ENCODE measurements at places on chromosomes 7 and 10.

DNA sequence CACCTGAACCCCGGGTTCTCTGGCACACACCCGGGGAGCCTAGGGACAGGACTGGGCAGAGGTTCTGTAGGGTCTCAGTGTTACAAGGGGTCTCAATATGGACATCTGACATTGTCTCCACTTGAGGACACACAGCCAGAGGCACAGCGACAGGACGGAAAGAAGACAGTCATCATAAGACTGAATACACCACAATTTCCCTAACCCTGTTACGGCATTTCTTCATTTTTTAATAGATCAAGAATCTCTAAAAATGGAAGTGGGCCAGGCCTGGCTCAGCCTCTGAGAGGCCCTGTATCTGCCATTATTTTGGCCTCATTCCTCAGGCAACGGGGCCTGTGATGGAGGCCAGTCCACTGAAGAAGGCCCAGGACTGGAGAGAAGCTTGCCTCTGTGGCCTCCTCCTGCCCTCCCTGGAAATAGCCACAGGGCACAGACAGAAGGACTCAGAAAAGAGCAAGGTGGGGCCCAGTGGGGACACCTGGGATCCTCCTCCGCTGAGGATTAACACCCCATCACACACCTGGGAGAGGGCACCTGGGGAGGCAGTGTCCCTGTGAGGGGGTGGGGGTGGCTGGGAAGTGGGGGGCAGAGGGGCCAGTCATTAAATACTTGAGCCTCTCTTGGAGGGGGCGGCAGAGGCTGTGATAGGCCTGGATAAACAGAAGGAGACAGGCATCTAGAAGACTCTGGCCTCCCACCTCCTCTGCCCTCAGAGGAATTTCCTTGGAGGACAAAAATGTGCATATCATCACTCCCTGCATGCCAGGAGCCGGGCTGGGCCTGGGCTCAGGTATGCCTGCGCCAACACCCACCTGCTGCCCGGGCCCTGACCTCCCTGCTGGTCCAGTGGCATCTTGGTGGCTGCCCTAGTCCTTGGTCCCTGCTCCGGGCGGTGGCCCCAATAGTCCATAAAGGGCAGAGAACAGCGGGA is 8.0 kb downstream of the SPOCK2 start:
- no peak for DNase-seq

DNA sequence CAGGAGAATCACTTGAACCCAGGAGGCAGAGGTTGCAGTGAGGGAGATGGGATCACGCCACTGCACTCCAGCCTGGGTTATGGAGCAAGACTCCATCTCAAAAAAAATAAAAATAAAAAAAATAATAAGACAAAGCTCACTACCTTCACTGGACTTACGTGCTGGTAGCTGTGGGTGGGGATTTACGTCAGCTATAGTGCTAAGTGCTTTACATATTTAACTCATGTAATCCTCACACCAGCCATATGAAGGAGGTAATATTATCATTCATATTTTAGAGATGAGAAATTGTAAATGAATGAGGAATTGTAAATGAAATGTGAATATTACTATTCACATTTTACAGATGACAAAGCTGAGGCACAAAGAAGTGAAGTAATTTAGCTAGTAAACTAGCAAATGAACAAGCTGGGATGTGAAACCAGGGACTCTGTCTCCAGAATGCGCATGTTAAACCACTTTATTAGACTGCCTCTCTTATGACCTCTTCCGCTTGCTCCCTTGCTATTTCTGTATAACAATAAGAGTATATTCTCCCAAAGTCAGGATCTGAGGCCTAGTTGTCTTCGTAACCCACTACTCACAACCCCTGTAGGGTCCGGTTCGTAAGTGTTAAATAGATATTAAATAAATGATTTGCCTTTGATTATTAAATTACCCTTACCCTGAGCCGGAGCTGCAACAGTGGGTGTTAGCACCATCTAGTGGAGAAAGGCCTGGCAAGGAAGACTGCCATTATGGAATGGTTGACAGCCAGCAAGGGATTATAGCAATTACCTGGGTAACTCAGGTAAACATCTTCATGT is 70.2 kb downstream of the HTR7 start:
- peak; percentile 14 for DNase-seq

DNA sequence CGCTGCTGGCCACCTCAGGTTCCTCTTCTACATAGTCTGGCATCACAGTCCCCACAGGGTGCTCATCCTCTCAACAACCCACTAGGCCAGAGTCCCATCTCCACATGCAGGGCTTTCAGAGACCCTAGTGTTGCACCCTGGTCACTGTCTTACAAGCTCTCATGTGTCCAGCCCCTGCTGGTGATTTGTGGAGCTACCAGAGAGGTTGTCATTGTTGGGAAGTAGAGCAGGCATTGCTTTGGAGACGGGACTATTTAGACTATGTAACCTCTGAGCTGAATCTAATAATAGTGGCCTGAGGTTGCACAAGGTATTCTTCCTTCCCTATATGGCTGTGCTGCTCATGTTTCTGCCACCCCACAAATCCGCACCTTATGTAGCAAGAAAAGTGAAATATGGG is 135.3 kb upstream of the VWC2 start:
- no peak for DNase-seq

DNA sequence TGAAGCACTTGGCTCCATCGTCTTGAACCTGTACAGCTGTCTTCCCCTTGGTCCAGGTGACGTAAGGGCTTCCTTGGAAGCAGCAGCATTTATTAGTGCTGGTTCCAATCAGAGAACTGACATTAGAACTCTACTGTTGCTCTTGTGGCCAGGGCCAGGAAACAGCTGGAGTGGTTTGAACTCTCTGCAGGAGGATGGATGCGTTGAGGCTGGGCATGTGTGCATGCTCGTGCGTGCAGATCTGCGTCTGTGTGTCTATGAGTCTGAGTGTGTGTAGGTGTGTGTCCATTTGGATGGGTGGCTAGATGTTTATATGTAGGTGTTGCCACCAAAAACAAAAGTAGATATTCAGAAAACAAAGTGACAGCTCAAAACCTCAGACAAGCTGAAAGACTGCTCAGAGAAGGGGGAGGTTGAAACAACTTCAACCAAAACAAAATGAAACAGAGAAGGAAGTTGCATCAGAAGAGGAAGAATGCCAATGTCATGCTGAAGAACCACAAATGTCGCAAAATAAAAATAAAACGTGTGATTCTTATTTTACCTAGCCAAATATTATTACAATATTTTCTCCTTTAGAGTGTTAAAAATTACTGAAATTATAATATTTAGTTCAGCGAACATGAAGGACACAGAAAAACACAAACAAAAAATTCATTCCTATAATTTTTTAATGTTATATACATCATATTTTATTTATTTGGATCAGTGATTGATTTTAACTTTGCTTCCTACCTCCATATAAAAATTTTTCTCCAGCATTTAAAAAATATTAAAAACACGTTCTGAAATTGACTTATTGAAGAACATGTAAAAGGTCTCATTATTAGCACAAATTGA is 96.1 kb upstream of the MKLN1 start:
- peak; percentile 58 for DNase-seq

DNA sequence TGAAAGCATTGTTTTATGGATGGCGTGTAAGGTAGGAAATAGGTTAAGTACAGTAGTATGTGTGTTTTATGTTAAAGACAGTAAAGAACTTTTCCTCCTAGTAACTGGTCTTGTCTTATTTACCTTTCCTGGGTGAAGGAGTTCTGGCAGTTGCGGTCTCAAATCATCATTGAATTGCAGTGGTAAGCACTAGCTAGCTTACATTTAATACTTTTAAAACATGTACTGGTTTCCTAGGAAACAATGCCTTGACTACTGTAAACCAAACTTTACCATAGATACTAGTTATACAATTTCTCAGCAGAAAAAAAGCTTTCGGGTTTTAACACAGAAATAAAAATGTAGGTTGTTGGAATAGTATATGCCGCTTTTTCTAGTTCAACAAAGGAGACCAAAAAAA is 37.7 kb downstream of the PRKG1 start:
- DNase-seq, result no peak

DNA sequence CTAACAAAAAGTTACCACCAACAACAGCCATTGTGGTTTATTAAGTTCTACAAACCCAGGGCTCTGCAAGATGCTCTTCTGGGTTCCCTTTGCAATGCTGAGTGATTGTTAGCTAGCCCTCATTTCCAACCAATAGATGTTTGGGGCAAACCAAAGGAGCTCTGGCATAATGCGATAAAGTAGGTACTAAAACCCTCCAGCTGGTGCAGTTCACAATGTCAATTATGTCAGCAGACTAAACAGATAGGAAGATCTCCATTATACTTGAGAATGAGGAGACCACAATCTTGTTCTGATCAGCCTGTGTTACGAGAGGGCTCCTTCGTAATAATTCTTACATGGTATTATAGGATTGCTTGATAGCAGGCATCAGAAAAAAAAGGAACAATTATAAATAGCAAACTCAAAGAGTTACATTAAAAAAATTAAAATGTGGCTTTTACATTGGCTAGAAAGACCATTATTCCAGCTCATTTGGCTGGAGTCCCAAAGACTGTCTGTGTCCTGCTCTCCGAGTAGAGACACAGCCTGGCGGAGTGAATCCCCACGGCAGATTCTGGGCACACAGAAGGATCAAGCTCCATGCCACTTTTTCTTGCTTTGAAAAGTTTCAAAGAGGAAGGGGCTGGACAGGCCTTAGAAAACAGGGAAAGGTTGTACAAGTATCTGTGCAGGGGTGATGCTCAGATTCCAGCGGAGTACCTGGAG is 93.8 kb downstream of the ZRANB1 start:
- no peak for DNase-seq

DNA sequence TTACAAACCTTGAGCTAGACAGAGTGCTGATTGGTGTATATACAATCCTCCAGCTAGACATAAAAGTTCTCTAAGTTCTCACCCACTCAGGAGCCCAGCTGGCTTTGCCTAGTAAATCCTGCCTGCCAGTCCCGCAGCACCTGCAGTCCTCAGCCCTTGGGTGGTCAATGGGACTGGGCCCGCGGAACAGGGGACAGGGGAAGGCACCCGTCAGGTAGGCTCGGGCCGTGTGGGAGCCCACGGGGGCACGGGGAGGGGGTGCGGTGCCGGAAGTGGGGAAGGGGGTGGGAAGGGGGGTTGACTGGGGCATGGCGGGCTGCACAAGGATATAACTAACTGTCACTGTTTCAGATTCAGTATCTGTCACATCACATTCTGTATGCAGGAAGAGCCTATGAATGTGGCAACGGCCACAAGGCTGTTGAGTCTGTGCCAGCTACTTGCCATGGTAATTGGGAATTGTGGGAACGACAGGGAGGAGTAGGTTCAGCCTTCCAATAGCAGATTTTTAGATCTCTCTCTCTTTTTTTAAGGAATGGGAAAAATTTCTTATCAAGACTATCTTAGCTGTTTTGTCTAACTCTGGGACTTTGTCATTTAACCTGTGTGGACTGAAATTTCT is 205.1 kb upstream of the PLPP4 start:
- DNase-seq, result no peak

- no peak for DNase-seq
Measured at GRCh38 chr7:36040679-36041078, 112.4 kb upstream of the EEPD1 start.

DNA sequence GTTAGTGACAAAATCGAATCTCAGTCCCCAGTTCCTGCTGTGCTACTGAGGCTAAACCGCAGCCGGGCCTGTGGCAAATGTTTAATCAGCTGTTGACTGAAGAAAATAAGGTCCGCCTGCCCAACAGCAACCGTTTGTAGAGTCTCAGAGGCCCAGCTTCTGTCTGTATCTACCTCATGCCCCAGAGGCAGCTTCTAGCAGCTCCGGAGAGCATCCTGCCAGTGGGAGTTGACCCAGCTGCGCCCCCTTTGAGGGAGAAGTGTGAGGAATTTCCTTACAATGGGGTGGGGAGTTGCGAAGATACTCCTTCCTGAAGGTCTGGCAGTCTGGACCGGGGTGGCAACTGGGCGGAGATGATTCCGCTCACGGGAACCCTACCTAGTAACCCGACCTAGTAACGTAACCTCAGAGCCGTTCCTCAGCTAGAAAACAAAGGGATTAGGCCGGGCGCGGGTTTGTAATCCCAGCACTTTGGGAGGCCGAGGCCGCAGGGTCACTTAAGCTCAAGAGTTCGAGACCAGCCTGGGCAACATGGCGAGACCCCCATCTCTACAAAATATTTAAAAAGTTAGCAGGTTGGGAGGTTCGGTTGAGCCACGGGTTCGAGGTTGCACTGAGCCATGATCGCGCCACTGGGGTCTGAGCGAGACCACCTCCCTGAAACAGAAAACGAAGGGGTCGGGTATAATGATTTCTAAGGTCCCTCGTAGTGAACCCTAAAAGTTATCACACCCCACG is 846 bp upstream of the ZNF775 start:
- peak; percentile 37 for DNase-seq
